ENCODE measurements at places on chromosomes 12 and 14.

DNA sequence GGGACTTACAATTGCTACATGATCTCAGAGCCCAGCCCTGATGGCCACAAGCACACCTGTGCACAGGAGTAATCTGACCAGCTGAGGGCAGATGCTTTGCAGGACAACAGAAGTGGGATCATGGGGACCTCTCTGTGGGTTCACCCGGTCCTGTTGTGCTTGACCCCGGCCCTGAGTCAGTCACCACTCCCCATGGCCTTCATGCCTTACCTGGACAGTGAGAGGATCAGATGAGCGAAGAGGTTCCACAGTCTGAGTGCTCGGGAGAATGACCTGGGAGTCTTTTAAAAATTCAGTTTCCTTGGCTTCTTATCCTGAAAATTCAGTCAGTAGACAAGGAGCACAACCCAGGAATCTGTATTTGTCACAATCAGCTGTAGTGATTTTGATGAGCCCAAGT, 88.1 kb downstream of the NTF3 start:
- DNase-seq, result no peak

DNA sequence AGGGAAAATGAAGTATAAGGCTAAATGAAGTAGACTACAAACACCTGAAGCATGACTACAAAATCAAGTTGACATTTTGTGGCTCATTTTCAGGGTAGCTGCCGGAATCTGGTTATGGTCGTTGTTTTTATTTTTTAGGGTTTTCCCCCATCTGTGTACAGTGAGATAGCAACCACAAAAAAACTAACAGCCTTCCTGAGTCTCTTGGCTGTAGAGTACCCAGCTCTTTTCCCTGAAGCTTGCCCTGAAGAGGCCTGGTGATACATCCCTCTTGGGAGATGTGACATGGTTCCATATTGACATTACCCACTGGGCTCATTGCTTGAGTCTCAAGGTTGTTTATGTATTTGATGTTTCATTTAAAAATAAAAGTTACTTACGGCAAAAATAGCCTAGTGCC, 424.0 kb downstream of the ZFP36L1 start:
- DNase-seq, result no peak

GRCh38 chr12:124771462-124772288, 92.0 kb downstream of the SCARB1 start:
- DNase-seq, result peak; percentile 43

GRCh38 chr12:5868625-5869295, 76.3 kb downstream of the ANO2 start:
- no peak for DNase-seq

DNA sequence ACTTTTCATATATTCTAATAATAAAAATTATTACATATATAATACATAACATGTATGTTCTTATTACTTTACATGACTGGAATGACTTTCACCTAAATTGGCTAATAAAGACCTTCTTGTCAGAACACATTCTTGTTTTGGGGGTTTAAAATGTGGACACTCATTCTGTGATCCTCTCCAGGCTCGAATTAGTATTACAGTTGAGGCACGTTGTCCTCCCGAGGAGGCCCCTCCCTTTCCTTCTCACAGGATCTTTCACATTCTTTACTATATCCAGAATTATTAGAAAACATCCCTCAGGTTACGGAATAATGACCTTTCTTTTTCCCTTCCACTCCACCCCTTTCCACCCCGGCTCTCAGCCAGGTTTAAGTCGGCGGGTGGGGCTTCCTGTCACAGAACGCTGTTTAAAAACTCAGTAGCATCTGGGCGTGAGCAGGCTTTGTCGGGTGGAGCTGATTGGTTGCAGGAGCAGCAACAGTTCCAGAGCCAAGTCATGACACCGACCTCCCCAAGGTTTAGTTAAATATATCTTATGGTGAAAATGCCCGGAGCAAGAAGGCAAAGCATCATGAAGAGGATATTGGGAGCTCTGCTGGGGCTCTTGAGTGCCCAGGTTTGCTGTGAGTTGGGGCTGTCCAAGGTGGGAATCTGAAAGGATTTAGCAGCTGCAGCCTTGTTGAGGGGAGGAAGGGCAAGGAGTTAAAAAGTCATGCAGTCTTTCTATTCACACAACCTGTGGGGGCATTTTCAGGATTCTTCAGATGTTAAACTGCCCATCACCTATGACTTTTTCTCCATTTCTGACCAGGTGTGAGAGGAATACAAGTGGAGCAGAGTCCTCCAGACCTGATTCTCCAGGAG, 396.7 kb upstream of the OR4E1 start:
- no peak for DNase-seq

GRCh38 chr12:128810182-128811127, 13.3 kb downstream of the SLC15A4 start:
- DNase-seq, result no peak

GRCh38 chr12:79309039-79309438, 381.7 kb downstream of the PAWR start:
- no peak for DNase-seq

DNA sequence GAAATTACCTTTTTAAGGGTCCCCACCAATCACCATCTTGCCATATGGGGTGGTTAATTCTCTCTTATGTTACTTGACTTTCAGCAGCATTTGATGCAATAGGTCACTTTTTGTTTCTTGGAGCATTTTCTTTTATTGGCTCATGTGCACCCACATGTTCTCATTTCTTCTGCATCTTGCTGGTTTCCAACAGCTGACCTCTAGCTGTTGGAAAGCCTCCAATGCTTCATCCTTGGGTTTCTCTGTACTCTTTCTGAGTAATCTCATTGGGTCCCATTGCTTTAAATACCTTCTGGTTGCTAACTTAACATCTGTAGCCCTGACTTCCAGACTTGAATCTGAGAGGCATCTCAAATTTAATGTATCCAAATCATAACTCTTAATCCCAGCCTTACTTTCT, 116.8 kb downstream of the CRADD start:
- no peak for DNase-seq

DNA sequence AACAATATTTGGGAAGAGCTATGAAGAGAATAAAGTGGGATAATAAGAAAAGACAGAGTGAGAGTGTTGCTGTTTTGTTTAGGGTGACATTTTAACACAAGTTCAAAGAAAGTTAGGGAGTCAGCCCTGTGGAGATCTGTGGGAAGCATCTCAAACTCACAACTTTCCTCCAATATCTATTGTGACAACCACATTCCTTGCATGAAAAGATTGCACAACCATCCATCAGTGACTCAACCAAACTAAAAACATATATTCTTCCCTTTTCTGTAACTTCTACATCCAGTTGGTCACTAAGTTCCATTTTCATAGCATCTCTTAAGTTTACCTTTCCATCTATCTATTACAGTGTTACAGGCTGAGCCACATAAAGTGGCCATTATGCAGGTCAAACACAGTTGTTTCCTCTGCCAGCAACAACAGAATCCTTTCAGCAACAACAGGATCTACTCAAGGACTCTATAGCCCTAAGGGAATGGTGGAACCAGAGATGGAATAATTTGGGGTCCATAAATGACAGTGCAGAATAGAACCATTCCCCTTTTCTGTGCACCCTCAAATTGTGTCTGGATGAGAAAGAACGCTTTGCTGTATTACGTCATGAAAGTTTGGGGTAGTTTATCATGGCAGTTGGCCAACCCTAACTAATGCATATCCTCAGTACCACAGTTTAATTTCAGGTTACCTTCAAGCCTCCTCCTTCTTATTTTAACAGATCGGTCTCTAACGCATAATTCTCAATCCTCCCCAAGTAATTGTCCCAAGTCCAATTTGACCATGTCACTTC, 118.8 kb downstream of the ST8SIA1 start:
- no peak for DNase-seq

- no peak for DNase-seq
Measured at GRCh38 chr14:78697341-78697740, 527.2 kb downstream of the NRXN3 start.

- DNase-seq, result no peak
Measured at GRCh38 chr12:93146263-93146939, 217.3 kb upstream of the EEA1 start.

DNA sequence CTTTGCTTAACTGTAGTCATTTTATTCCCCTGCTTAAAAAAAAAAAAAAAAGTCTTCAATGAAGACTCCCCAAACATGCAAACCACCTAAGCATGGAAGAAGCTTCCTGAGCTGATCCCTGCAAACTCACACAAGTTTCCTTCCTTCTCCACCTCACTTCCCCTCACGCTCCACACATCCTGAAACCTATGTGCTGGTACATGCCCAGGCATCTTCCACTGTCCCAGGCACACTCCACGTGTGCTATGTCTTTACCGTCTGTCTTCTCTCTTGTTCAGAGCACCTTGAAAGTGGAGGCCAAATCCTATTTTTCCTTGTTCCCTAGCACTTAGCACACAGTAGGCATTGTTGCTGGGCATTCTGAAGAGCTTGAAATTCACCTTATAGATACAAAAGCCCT, 13.4 kb downstream of the LRIG3 start:
- DNase-seq, result no peak

DNA sequence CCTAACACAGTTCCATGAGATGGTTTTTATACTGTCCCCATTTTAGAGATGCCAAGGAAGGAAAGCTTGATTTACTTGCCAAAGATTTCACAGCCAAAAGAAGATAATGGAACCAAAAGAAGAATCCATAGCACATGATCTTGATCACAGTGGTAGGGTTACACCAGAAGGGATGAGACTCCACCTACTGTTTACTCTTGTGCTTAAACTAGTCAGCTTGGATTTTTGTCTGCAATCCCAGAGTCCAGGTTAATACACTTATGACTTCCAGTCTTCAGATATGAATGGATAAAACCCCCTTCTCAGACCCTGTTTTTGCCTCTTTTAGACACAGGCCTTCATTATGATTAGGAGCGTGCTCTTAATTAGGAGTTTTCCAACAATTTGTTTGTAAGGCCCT, 454.2 kb downstream of the AEBP2 start:
- no peak for DNase-seq

GRCh38 chr12:77510985-77511384, 319.7 kb upstream of the NAV3 start:
- no peak for DNase-seq

DNA sequence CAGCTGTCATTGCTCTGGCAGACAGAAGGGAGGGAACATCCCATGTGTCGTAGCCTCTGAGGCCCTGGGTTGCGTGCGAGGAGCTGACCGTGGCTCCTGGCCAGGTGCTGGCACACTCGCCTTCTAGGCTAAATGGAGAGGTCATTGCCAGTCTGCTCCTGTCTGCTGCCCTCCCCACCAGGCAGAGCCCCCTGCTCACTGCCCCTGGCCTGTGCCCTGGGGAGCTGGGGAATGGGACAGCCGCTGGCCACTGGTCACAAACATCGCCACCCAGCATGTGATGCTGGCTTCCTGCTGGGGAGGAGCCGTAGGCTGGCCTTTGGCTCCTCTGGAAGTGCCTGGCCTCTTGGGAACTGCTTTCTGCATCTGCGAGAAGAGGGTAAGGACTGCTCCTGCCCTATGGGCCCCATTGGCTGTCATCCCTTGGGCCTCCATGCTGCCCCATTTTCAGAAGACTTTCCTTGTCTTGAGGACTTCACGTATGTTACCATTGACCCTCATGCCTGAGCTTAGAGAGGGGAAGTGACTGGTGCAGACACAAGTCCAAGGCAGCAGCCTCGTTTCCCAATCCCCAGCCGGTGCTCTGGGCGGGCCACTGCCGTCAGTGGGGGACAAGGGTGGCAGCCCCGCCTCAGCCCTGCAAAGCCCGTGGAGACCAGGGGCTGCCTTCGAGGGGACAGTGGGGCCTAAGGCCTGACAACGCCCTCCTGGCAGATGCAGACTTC, 2.0 kb upstream of the TNFAIP2 start:
- no peak for DNase-seq

DNA sequence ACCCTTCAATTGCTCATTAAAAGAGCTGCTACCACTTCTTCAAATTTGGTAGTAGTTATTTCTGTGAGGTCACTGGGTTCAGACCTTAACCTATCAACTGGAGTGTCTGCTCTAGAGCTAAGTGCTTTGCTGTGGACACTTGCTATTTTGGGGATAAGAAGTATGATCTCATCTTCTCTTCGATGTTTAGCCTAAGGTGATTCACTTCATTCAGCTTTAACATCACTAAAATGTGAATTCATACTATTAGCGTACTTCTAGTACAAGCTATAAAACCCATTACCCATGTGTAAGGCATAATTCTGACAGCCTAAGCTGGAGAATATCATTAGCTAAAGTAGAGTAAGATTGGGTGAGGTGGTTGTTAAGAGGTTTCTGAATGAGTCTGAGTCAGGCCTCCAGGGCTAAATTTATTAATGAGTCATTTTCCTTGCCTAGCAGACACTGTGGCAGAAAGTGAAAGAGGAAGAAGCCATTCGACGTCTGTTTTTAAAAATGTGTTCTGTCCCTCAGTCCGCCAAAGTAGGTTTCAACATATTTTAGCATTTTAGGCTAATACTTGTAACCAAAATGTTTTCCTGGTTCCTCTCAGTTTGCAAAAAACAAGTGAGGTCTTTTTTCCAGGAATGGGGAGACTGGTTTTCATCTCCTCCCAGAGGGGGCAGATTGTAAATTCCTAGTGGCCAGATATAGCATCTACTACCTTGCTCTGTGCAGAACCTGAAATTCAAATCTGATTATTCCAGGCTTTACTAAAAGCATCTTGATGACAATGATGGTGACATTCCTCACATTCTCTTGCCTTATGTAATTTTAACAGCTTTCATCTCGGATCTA, 103.6 kb downstream of the SSPN start:
- DNase-seq, result no peak

GRCh38 chr14:102215071-102215470, 75.4 kb downstream of the WDR20 start:
- DNase-seq, result no peak

- no peak for DNase-seq
Measured at GRCh38 chr12:119942386-119942785, 46.6 kb upstream of the BICDL1 start.

DNA sequence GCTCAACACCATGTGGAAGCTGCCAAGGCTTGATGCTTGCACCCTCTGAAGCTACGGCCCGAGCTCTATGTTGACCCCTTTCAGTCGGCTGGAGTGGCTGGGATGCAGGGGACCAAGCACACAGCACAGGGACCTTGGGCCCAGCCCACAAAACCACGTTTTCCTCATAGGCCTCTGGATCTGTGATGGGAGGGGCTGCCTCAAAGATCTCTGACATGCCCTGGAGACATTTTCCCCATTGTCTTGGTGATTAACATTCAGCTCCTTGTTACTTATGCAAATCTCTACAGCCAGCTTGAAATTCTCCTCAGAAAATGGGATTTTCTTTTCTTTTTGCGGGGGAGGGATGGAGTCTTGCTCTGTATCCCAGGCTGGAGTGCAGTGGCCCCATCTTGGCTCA, 46.3 kb downstream of the MON2 start:
- DNase-seq, result no peak

- DNase-seq, result no peak
Measured at GRCh38 chr14:70140614-70141013, 48.1 kb downstream of the SLC8A3 start.

DNA sequence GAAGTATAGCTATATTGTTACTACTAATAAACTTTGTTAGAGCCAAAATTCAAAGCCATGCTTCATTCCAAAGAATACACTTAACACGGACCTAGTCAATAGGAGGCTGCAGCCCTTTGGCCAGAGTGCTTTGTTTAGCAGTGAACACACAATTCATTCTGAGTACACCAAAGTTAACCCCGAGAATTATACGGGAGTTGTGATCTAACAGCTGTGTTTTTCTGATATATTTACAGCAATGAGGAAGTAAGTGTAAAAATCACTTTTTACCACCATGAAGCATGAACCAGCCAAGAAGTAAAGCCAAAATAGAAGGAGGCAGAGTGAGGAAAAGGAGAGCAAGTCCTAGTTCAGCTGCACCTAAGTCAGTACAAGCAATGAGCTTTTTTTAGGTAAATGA, 156.8 kb upstream of the PDE3A start:
- DNase-seq, result no peak
